Fibroblast of skin of back (primary cell): ENCODE measurements at places on chromosomes 1 and 21.

- DNase-seq: no peak
Measured at GRCh38 chr1:176066709-176067108, 140.4 kb downstream of the COP1 start.

- DNase-seq: peak; percentile 52
Measured at GRCh38 chr1:149844101-149844500, 55.3 kb upstream of the BOLA1 start.

GRCh38 chr21:39661121-39661520 is 48.4 kb downstream of the B3GALT5 start:
- DNase-seq: no peak

GRCh38 chr1:116259663-116260062 is 113.4 kb upstream of the ATP1A1 start:
- DNase-seq: no peak

DNA sequence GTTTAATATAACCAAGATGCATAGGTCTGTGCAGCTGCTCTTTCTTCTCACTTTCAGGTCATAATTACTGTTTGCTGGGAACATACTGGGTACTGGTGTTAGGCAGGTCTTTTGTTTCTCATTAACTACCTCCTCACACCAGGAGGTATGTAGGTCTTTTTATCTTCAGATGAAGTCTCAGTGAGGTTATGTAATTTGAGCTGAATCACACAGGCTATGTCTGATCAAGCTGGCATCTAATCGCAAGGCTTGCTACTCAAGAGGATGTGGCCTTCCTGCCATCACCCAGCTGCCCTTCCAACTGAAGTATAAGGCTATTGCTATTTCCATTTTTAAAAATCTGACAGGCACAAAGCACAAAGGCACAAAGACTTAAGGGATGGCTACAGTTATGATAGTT is 96.4 kb downstream of the RUNX1 start:
- no peak for DNase-seq

DNA sequence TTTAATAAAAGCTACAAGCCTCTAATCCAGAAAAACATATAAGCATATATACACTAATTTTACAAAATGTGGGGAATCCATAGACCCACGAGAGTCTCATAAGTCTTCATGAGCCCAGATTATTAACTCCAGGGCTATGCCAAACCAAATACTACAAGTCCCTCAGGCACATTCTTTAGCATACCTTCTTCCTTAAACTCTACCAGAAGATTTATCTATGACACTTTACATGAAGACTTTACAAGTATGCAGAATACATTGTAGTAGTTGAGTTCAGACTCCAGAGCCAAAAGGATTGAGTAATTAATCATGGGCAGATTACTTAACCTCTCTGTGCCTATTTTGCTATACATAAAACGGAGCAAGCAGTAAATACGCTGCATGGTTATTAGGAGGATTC is 793.7 kb upstream of the ADGRL2 start:
- peak; percentile 2 for DNase-seq

GRCh38 chr1:246787781-246788513 is 63.7 kb downstream of the SCCPDH start:
- no peak for DNase-seq

- no peak for DNase-seq
Measured at GRCh38 chr1:167420510-167420909, 97.8 kb downstream of the CD247 start.

DNA sequence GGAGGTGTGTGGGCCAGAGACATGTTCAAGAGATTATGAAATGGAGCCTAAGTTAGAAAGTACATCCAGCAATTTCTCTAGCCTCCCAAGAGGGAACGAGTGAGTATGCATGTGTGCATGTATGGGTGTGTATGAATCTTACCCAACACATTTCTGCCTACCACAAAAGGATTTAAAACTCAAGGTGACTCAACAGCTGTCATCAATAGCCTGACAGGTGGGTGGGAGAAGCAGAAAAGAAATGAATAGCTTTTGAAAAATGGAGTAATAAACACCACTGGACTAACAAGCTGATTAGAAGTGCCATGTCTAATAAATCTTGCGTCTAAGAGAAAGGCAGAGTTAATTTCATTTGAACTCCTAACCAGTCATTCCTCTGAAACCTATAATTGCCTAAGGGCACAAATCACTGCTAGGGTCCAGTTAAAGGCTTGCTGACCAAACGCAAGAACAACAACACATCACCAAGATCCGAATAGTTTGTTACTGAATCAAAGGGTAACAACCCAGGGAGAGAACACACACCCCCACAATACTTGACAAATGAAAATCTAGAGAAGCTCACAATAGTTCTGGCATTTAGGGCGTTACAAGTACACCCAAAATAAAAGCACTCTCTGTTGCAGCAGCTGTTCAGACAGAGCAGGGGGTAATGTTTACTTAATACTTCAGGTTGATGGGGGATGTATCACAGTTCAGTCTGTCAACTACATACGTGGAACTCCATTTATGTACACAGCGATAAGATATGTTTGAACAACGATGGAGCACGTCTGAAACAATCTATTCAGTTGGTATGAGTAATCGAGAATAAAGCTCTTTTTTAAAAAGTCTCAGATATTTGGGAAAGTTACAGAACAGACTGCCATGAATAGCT is 1.4 kb downstream of the KIAA0319L start:
- no peak for DNase-seq

- DNase-seq: peak; percentile 60
Measured at GRCh38 chr1:210377731-210378333, 49.1 kb downstream of the HHAT start.
